ENCODE measurements at places on chromosomes 12 and 14. TPM values are rescaled to one million over a fixed set of nuclear protein-coding genes. Genes with fewer than 3 reads are reported as not detected.

KCNA5 gene
- not detected for total RNA-seq

DDN gene
- 0.18 TPM for total RNA-seq

OTX2 gene
- not detected for total RNA-seq

HELB gene
- total RNA-seq = 3.6 TPM

ABCC9 gene
- 5.6 TPM for total RNA-seq

RAD9B gene
- total RNA-seq = 0.18 TPM

DNA sequence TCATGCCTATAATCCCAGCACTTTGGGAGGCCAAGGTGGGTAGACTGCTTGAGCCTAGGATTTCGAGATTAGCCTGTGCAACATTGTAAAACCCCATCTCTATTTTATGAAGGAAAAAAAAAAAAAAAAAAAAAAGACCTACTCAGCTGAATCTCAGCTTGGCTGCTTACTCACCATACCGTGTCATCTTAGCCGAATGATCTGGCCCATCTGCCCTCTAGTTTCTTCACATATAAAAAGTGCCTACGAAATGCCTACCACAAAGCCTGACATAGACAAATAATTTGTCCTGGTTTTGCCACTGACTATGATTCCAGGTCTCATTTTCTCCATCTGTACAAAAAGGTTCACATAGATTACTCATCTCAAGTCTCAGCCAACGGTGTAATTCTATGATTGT lies 10.1 kb downstream of the DIABLO start:
- H3K4me3 ChIP-seq = no peak overlapping the region
- H3K27ac ChIP-seq = no peak overlapping the region
- peaks cover 46% of the 10 kb centered on the region for H3K36me3 ChIP-seq

DNA sequence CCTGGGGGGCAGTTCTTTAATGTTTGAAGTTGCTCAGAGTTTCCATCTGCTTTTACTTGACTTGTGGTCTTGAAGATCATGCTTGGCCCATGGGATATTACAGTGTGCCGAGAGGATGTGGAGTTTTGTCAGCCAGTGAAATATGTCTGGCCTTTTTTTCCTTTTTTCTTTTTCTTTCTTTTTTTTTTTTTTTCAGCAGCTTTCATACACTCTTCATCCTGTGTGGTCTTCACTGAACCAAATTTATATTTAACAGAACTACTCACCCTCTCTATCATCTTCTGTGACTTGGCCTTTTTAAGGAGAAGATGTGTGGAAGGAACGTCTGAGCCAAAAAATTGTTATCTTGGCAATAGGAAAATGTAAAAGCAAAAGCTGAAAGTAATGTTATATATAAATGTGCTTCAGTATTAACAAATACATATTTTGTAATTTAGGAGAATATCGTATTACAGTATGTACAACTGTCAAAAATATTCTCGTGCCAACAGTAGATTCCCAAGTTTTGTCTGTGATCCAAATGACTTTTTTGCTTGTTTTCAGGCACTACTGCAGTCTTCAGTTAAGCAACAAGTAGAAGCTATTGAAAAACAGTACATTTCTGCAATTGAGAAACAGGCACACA lies 200.6 kb downstream of the CCDC91 start:
- no peak overlapping the region for H3K27ac ChIP-seq
- no peaks in the 10 kb centered on the region for H3K36me3 ChIP-seq
- peak; percentile 52 for DNase-seq

- H3K27ac ChIP-seq = no peak overlapping the region
- DNase-seq = peak; percentile 19
- no peaks in the 10 kb centered on the region for H3K36me3 ChIP-seq
- no peak overlapping the region for H3K4me3 ChIP-seq
- H3K4me1 ChIP-seq = peaks cover 3% of the 10 kb centered on the region
- H3K27me3 ChIP-seq = no peaks in the 10 kb centered on the region
These were observed 41.8 kb downstream of the ARF6 start for GRCh38 chr14:49934646-49935045.

- H3K27me3 ChIP-seq = peaks cover 6% of the 10 kb centered on the region
- no peak overlapping the region for H3K4me3 ChIP-seq
- no peaks in the 10 kb centered on the region for H3K4me1 ChIP-seq
- no peak for DNase-seq
- H3K27ac ChIP-seq = no peak overlapping the region
- H3K36me3 ChIP-seq = no peaks in the 10 kb centered on the region
These were observed 23.9 kb upstream of the C14orf180 start for GRCh38 chr14:104555430-104556255.

DNA sequence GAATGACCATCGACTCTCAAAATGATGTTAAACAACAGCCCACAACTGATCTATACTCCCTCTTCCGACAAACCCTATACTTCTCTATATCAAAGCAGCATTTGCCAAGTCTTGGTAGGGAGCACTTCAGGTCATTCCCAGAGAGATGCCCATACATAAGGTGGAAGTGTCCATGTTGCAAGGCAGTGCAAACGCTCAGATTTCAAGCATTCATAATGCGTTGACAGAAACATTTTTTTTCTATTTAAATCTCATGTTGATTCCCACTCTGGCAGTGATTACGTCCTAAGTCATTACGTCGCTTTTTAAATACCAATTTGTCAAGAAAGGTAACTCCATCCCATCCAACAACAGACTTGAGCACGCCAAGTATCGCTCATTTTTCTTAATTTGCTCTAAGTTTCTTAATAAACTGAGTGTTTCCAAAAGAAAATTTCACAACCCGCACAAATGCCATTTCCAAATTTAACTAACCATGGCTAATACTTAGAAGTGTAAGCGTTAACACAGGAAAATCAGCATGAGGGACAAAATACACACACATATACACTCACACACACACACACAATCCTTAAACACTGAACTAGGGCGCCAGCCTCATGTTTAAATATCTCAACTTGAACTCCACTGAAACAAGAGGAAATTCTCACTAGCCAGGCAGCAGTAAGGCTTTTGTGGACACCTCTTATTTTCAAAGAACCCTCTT lies 1.1 kb downstream of the GXYLT1 start:
- H3K4me1 ChIP-seq = peaks cover 4% of the 10 kb centered on the region
- no peaks in the 10 kb centered on the region for H3K36me3 ChIP-seq
- peak overlapping the region; percentile 74 for H3K27ac ChIP-seq

DNA sequence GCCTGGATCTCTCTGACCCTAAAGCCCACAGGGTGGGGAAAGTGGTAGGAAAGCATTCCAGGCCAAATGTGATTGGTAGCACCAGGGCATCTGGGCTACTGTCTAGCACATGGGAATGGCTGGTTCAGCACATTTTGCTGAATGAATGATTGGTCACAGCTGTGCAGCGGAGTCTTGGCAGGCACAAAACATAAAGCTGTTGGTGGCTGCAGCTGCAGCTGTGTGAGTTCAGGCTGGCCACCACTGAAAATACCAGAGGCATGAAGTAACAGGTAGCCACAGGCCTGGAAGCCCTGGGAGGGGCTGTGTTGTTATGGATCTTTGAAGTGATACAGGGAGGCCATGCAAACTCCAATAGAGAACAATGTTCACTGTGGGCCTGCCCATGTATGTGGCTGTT lies 72.7 kb downstream of the MYRFL start:
- H3K27me3 ChIP-seq = no peaks in the 10 kb centered on the region
- no peak overlapping the region for H3K4me3 ChIP-seq
- no peaks in the 10 kb centered on the region for H3K36me3 ChIP-seq
- peak; percentile 88 for DNase-seq
- peaks cover 2% of the 10 kb centered on the region for H3K4me1 ChIP-seq

DNA sequence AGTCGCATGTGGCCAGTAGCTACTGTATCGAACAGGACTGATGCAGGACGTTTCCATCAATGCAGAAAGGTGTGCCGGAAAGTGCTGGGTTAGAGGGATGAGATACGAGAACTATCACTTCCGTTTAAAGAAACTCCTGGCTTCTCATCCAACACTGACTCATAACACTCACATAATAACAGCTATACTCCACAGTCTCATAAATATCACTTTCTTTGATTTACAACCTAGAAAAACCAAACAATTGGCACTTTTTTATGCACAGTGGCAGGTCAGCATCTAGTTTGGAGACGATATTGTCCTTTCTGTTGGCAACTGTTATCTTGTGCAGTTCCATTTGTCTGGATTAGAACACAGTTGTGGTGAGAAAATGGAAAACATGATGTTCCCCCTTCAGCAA lies 43.4 kb downstream of the SLC25A21 start:
- no peaks in the 10 kb centered on the region for H3K36me3 ChIP-seq
- H3K27ac ChIP-seq = no peak overlapping the region
- no peaks in the 10 kb centered on the region for H3K4me1 ChIP-seq
- no peaks in the 10 kb centered on the region for H3K27me3 ChIP-seq
- H3K4me3 ChIP-seq = no peak overlapping the region

DNA sequence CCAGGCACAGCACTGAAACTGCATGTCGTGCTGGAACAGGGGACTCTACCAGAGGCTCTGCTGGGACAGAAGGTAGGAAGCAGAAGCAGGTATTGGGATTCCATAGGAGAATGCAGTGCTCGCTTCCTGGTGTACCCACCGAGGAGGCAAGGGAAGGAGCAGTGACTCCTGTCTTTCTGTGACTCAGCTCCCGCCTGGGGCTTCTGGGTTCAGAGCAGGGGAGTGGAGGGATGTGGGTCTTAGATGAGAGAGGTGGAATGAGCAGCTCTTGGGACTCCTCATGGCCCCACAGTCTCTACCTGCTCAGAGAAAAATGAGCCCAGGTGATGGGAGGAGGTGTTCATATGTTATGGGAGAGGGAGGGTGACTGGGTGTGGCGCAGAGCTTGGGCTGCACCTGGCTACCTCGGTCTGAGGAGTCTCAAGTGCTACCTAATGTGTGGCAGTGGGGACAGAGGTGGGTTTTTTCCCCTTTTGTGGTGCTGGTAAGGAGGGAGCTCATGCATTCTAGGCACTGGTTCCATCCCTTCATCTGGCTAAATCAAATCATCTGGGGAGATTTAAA lies 26.3 kb downstream of the WNT5B start:
- H3K4me1 ChIP-seq = peaks cover 2% of the 10 kb centered on the region
- H3K4me3 ChIP-seq = no peak overlapping the region
- H3K27ac ChIP-seq = no peak overlapping the region
- no peaks in the 10 kb centered on the region for H3K36me3 ChIP-seq

DNA sequence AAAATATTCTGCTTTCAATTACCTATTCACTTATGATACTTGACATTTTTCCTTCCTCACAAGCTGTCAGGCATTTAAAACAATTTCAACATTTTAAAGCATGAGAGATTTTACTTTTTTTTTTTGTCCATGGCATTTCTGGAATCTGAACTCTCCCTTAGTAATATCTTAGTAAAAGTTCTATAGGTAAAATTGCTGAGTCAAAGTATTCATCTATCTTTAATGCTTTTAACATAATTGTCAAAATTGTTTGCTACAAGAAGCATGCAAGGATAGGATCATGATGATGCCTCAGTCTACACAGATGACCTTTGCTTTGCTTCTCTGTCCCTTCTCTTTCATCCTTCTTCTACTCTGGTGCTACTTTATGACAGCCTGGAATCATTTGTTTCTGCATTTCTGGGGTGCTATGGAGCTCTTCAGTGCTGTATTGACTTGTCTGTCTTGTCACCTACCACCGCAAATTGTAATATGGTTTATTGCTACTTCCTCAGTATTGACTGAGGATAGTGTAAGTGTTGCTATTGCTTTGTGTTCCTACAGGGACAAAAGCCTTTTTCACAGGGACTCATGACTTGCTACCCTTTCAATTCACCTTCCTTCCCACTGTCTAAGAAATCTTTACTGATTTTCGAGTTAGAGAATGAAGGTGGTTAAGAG lies 589.8 kb upstream of the ATP2B1 start:
- no peak for DNase-seq
- H3K4me3 ChIP-seq = no peak overlapping the region
- H3K4me1 ChIP-seq = no peaks in the 10 kb centered on the region
- no peaks in the 10 kb centered on the region for H3K36me3 ChIP-seq
- H3K27me3 ChIP-seq = no peaks in the 10 kb centered on the region

DNA sequence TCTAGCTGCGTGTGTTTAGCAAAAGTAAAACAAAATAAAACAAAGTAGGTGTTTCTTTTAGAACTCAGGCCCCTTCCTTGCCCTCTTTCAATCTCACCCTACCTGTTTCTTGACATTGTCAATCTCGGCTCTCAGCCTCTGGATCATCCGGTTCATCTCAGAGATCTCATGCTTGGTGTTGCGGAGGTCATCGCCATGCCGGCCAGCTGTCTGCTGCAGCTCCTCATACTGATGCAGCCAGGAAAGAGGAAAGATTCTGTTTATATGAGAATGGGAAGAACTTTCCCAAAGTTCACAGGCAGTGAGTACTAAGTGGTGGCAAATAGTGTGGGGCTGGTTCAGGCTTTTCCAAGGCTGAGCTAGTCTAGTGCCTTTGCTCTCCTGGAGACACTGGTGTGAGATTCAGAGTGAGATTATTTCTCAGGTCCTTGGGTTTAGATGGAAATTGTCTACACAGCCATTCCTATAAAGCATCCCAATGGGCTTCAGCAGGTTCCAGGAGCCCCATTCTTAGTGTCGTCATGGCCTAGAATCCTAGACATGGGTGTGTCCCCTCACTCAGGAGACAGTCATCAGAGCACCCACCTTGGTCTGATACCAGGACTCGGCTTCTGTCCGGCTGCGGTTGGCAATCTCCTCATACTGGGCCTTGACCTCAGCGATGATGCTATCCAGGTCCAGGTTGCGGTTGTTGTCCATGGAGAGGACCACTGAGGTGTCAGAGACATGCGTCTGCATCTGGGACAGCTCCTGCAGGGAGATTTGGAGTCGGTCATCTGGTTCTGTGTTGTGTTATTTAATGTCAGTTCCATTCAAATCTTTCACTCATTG lies 3.0 kb downstream of the KRT5 start:
- no peak overlapping the region for H3K4me3 ChIP-seq
- no peak overlapping the region for H3K27ac ChIP-seq
- no peak for DNase-seq
- H3K4me1 ChIP-seq = no peaks in the 10 kb centered on the region
- H3K27me3 ChIP-seq = peaks cover 30% of the 10 kb centered on the region

DNA sequence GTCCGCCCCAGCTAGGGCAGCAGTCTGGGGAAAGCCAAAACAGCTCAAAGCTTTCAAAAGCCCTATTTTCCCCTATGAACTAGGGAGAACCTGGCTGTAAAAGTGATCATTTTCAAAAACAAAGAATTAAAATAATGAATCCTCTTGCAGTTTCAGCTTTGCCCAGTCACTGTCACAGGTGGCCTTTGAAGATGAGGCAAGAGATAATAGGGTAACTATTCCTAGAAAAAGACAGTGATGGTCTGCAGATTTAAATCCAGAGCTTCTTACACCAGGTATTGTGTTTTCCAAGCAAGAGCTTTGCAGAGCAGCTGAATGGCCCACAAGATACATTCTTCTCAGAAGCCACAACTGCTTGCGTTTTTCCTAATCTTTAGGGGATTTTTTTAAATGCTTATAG lies 80.2 kb upstream of the NUDT4 start:
- H3K27me3 ChIP-seq = no peaks in the 10 kb centered on the region
- no peak overlapping the region for H3K27ac ChIP-seq
- DNase-seq = no peak
- 0 out of 2 replicates have a peak, but pooled peaks cover 1% of the 10 kb centered on the region for H3K4me1 ChIP-seq
